ENCODE measurements at places on chromosomes 12 and 14.
A peak's percentile ranks its signal among the peaks of the same experiment; 100 is the strongest.

GRCh38 chr12:4272424-4273272 is 914 bp upstream of the CCND2 start:
- peak overlapping the region; percentile 97 for H3K27ac ChIP-seq
- peak; percentile 66 for DNase-seq
- H3K4me3 ChIP-seq, result peak overlapping the region; percentile 87
- H3K36me3 ChIP-seq, result peaks cover 7% of the 10 kb centered on the region
- H3K4me1 ChIP-seq, result peaks cover 42% of the 10 kb centered on the region

- H3K4me3 ChIP-seq, result no peak overlapping the region
- H3K27me3 ChIP-seq, result no peaks in the 10 kb centered on the region
- H3K27ac ChIP-seq, result no peak overlapping the region
- no peaks in the 10 kb centered on the region for H3K4me1 ChIP-seq
- H3K36me3 ChIP-seq, result no peaks in the 10 kb centered on the region
- DNase-seq, result no peak
Observed at GRCh38 chr12:47004634-47005033, 74.8 kb upstream of the PCED1B start.

DNA sequence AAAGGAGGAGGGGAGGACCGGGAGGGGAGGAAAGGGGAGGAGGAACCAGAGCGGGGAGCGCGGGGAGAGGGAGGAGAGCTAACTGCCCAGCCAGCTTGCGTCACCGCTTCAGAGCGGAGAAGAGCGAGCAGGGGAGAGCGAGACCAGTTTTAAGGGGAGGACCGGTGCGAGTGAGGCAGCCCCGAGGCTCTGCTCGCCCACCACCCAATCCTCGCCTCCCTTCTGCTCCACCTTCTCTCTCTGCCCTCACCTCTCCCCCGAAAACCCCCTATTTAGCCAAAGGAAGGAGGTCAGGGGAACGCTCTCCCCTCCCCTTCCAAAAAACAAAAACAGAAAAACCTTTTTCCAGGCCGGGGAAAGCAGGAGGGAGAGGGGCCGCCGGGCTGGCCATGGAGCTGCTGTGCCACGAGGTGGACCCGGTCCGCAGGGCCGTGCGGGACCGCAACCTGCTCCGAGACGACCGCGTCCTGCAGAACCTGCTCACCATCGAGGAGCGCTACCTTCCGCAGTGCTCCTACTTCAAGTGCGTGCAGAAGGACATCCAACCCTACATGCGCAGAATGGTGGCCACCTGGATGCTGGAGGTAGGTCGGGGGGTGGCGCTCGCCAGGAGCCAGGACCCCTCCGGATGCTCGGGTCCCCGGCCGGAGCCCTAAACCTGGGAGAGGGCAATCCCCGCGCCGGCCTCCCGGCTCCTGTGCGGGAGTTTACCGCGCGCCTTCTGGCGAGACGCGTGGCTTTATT is at the start of gene CCND2:
Gene CCND2 (plus strand): TSS at position 111 of the 744 bp plus-strand sequence. CDS start 279 bp downstream, at position 390.
- peak within 1 kb of the TSS; percentile 87 for H3K4me3 ChIP-seq
- H3K36me3 ChIP-seq, result peaks cover 19% of the 10 kb centered on the region
- DNase-seq, result peak; percentile 73
- peak within 1 kb of the TSS; percentile 97 for H3K27ac ChIP-seq

DNA sequence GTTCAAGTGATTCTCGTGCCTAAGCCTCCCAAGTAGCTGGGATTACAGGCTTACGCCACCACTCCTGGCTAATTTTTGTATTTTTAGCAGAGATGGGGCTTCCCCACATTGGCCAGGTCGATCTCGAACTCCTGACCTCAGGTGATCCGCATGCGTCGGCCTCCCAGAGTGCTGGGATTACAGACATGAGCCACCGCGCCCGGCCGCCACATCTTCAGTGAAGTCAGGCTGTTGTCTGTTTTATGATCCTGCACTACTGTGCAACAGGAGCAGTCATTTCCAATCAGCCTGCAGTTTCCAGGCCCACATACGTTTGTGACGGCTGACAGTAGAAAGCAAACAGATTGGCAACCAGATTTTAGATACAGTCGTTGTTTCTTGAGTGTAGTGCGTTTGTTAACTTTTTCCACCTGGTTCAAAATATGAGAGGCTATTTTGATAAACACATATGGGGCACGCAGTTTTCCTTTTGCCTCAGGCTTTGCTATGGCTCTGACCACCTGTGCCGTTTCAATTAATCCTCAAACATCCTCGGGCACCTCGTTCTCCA is 74.8 kb downstream of the LGMN start:
- no peak for DNase-seq
- H3K27ac ChIP-seq, result no peak overlapping the region
- H3K4me3 ChIP-seq, result no peak overlapping the region
- peaks cover 10% of the 10 kb centered on the region for H3K4me1 ChIP-seq
- H3K36me3 ChIP-seq, result peaks cover 47% of the 10 kb centered on the region
- H3K27me3 ChIP-seq, result no peaks in the 10 kb centered on the region

DNA sequence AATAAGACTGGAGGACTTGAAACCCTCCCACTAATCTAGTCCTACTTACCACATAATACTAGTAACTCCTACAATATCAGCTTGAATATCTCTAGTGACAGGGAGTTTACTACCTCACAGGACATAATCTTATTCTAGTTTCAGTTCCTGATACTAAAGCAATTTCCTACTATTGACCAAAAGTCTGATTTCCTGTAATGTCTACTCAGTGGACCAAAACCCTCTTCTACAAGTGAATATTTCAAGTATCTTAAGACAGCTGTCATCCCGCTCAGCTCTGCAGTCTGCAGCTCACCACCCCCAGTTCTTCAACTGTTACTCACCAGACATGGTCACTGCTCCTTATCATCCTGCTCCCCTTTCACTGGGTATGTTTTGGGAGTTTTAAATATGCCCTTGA is 70.8 kb upstream of the TMCC3 start:
- DNase-seq, result no peak
- H3K36me3 ChIP-seq, result no peaks in the 10 kb centered on the region
- H3K4me3 ChIP-seq, result no peak overlapping the region
- H3K27ac ChIP-seq, result no peak overlapping the region
- H3K4me1 ChIP-seq, result no peaks in the 10 kb centered on the region

Data from effector memory CD4-positive, alpha-beta T cell (primary cell).